ENCODE measurements at places on chromosomes 2 and 18.
A peak's percentile ranks its signal among the peaks of the same experiment; 100 is the strongest.

DNA sequence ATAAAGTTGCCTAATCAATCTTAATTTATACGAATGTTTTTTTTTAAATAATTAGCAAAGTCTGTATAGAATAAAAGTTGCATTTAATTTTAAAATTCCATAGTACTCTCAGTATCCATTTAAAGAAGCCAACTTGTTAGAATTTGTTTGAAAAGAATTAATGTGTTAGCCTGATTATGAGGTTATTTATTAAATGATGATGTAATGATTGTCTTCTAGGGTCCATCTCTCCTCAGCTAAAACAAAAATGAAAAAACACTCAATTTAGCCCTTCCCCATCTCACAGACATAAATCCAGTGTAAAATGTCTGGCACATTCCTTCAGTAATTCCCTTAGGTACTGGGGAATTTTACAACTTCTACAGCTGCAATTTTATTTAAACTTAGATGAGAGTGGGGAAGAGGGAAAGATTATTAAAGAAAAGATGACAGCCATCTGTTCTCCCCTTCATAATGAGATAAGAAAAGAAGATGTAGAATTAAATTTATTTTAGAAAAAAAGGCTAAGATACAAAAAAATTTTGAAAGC is 68.6 kb downstream of the BARD1 start:
- no peak for DNase-seq

DNA sequence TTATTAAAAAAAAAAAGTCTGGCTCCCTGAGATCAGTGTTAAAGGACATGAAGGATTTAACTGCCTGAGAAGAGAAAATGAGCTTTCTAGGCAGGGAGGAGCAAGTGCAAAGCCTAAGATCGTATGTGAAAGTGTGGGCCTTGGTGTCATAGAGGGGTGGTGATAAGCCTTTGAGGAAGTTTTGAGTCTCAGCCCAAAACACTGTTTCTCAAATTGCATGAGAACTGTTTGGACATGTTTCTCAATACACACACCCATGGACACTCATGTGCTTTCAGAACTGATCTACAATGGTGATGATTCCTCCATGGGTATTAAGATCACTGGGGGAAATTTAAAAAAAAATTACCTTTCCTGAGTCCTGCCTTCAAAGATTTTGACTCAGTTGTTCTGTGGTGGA is 336.7 kb upstream of the RND3 start:
- no peak for DNase-seq

- no peak for DNase-seq
These were observed 43.6 kb upstream of the IHH start for GRCh38 chr2:219104107-219105035.

- no peak for DNase-seq
These were observed 104.8 kb downstream of the PLCL1 start for GRCh38 chr2:197908990-197909776.

DNA sequence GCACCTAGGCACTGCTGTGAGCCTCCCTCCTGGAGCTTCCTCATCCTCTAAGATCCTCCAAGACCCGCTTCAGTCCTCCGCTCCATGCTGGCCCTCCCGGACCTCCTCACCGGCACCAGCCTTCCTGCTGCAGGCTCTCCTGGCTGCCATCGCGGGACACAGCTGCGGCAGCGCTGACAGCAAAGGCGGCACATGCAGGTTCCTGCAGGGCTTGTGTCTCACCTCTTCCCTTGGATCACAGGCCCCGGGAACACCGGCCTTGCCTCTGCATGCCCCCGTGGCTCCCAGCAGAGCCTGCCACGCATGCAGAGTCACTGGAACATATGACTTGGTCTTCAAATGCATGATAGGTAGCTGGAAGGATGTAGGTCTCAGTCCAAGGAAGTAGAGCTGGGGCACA is 67.2 kb downstream of the PTGR3 start:
- no peak for DNase-seq

DNA sequence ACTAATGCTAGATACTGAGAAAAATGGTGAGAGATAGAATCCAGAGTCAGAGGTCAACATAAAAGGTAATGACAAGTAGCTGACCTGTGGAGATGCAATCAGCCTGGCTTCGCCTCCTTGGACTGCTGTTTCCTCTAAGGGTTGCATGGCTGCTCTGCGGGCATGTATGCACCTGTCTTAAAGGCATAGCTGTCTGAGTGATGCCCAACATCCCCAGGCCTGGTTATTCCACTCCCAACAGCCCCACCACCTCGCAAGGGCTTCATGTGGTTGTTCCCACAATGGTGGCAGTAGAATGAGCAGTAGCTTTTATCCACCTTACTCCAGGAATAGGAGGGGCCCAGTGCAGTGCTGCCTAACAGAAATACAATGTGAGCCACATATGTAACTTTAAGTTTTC is 69.7 kb upstream of the ALK start:
- DNase-seq: no peak

DNA sequence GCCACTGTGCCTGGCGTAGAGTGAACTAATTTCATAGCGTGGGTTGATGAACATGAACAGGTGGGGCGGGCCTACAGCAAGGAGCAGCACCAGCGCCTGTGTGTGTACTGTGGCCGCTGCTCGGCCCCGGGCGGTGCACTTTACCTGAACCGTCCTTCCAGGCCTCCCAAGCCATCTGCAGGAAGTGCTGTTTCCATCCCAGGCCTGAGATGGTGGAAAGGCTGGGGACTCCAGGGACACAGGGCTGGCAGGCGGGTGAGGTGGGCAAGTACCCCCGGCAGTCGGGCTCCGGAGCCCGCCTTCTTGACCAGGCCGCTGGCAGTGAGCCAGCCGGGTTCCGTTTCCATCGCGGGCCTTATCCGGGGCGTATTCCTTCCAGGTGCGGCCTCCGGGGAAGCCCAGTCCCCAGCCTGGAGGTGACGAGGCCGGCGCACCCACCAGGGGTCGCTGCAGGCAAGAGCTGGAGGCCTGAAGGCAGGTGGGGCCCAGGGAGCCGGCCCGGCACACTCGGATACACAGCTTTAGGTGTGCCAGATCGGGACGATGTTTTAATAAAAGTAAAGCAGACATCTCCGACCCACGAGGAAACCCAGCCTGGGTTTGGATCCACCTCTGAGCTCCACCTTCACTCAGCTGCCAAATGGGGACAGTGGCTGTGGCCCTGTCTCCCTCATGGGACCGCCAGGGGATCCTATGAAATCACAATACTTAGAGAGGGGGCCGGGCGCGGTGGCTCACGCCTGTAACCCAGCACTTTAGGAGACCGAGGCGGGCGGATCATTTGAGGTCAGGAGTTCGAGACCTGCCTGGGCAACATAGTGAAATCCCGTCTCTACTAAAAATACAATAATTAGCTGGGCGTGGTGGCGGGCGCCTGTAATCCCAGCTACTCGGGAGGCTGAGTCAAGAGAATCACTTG is 22.7 kb upstream of the PDIA6 start:
- peak; percentile 80 for DNase-seq

DNA sequence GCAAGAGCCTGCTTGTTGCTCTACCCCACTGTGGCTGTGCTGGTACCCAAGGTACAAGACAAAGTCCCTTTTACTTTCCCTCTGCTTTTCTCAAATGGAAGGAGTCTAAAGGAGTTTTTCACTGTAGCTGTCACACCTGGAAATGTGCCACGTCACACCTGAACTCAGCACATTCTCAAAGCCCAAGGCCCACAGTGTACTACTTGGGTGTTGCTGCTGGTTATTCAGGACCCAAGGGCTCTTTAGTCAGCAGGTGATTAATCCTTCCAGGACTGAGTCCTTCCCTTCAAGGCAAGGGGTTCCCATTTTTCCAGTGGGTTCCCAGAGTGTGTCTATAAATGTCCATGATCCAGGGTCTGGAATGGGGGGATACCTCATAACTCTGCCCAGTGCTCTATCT is 63.2 kb upstream of the STK39 start:
- DNase-seq: no peak

- no peak for DNase-seq
These were observed 99.6 kb upstream of the MBOAT2 start for GRCh38 chr2:9102861-9103662.

- DNase-seq: no peak
These were observed 655 bp downstream of the NOSTRIN start for GRCh38 chr2:168802859-168803725.

GRCh38 chr2:468648-469336 is 180.9 kb upstream of the ALKAL2 start:
- no peak for DNase-seq

GRCh38 chr2:118055512-118056164 is 32.6 kb upstream of the INSIG2 start:
- DNase-seq: no peak

Measured in activated CD4-positive, CD25-positive, alpha-beta regulatory T cell treated with anti-CD3 and anti-CD28 coated beads, Interleukin-2, amount 50 U/mL, for 72 hours (primary cell).